ENCODE measurements at places on chromosomes 6 and 20.

- no peak for DNase-seq
These were observed 221.6 kb upstream of the KCNG1 start for GRCh38 chr20:51244466-51244865.

DNA sequence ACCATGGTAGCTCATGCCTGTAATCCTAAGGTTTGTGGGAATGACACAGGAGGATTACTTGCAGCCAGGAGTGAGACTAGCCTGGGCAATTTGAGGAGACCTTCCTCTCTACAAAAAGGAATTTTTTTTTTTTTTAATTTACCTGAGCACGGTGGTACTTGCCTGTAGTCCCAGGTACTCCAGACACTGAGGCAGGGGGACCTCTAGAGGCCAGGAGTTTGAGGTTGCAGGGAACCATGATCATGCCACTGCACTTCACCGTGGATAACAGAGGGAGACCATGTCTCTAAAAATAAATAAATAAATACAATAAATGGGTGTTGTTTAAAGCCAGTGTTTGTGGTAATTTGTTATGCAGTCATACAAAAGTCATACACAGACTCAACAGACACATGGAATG, 2.4 kb upstream of the HLA-F start:
- DNase-seq, result no peak

DNA sequence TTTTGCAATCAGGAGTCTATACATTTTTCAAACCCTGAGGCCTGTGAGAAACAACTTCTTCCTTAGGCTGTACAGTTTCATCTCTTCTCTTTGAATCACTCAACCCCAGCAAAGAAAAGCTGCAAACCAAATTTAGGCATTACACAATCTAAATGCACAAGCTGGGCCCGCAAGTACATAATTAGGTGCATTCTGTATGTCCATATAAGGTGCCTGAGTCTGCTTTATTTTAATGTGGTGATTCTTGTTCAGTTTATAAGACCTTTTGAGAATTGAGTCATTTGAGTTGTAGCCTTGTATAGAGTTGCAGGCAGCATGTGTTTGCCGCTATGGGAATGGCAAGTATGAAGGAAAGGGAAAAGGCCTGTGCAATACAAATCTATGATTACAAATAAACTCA, 709.6 kb upstream of the MARCKS start:
- DNase-seq, result no peak

DNA sequence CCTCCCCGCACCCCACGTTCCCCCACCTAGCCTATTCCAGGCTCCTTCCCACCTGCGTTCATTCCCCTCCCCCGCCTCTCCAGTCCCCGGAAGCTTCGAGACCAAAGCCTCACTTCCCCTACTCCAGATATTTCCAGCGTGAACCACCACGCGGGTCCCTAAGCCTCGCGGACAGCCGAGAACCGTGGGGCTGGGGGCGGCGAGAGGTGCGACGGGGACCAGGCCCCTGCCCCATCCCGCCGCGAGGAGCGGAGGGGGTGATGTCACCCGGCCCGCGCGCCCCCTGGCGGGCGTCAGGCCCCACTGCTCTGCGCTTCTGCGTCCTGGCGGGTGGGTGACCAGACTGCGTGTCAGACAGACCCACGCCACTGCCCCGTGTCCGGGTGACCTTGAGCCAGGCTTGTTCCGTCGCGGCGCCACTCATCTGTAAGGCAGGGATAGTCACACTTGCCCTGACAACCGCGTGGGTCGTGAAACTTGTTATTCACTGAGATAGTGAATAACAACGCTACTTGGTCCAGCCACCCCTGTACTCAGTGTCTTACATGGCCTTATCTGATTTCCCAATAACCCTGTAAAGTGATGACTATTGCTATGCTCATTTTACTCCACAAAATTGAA, 9.0 kb upstream of the HSP90AB1 start:
- DNase-seq, result peak; percentile 79

- DNase-seq, result no peak
These were observed 48.3 kb upstream of the KIF16B start for GRCh38 chr20:16621435-16622141.

DNA sequence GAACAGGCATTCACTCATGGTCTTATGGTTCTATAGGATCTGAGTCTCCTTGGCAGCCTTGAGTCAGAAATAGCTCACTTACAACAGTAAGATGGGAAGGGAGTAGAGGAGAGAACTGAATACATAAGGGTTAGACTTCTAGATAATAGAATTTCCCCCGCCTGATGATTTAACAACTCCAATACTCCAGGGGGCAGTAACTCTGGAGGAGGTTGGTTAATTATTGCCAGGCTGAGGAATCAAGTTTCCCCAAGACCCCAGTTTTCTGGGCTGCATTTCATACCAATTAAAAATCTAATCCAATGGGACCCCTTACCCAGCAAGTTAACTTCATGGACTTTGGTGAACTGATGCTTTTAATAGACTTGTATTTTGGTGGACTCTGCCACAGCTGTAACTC, 94.2 kb upstream of the MOCS1 start:
- no peak for DNase-seq

DNA sequence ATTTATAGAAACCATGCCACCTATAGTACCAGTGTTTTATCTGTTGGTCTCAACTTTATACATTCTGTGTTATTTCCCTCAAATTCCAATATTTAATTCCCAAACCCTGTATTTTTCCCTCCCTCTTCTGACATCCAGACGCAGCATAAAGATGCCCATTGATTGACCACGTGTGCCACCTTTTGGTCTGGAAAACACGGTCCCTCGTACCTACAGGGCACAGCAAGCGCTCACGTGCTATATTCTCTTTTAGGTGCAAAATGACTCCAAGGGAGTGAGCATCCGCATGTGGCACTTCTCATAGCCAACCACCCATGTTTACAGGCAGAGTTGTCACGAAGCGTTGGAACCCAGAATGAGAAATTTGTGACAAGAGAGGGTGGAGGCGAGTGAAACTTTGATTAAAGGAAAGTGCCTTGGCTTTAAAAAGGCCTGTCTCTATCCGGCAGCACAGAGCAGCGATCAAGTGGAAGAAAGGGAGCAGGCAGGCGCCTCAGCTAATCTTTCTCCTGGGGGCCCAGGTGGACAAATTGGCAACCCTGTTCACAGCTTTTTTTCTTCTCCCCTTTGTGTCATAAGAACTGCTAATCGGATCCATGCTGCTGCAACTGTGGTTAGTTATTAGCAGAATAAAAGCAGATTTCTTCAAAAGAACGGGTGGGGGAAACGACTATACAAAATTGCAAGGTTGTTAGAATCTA, 225.9 kb downstream of the TMEM242 start:
- no peak for DNase-seq

DNA sequence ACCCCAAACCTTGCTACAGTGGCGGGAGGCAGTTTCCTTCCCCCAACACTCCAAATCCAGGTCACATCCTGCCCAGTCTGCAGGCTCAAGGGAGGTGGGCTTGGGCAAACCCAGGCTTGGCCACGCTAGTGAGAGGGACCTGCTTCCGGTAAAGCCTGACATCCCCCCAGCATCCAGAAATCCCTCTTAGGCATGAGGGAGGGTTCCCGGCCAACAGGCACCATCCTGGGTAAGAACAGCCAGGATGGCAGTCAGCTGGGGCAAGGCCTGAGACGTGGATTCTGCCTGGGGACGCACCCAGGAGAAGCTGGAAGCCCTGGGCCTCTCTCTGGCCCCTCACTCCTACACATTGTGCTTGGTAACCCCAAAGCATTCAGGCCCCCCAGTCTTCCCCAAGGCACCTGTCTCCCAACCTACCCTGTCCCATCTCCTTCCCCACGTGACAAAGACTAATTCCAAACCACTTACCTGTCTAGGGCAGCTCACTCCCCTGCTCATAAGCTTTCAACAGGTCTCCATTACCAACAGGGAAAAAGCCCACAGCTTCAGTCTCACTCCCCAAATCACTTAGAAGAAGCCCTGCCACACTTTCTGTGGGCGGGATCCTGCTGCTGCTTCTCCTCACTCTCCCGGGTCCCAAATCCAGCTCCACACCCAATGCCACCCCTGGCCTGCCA, 2.1 kb downstream of the C20orf144 start:
- DNase-seq, result no peak

- DNase-seq, result no peak
These were observed 3.7 kb upstream of the CMTR1 start for GRCh38 chr6:37429352-37429750.

DNA sequence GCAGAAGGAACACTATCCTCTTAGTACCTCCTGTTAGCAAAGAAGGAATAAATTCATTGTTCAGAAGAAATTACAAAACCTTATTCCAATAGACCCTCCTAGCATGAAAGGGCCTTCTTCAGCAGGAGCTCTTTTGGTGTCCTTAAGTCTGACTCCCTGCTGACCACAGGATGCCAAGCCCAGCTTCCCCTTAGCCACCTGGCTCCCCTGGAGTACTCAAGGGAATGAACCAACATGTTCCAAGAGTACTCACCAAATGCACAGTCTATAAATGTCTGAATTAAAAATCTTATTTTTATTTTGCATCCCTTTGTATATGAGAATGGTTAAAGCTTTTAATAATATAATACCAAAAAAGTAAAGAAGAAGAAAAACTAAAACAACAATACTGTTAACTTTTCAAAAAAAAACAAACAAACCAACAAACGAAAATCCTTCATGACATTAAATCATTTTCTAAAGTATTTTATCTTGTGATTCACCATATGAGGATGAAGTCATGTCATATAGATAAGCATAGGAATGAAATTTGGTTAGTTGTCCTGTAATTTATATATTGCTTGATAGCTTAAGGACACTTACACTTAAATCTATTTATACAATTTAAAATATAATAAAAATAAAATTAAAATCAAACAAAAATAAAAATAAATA, 1355.1 kb downstream of the HACE1 start:
- no peak for DNase-seq

All from tibial nerve (tissue), 4 donors.